ENCODE measurements at places on chromosomes 1 and 21.

DNA sequence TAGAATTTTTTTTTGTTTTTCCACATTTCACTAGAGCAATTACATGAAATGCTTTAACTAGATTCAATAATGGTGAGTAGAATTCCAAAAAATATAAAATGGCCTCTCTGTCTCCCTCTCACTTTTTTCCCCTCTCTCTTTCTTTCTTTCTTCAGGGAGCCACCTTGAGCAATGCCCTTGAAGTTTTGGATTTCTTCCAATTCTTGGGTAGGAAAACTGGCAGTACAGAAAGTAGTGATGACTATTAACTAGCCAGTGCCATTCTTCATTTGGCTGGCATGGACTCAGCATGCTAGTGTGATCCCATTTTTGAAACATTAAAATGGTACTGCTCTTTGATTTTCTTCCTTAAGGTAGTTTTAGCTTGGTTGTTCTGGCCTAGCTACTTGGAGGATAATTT, 4.5 kb upstream of the FNBP1L start:
- no peak for DNase-seq

DNA sequence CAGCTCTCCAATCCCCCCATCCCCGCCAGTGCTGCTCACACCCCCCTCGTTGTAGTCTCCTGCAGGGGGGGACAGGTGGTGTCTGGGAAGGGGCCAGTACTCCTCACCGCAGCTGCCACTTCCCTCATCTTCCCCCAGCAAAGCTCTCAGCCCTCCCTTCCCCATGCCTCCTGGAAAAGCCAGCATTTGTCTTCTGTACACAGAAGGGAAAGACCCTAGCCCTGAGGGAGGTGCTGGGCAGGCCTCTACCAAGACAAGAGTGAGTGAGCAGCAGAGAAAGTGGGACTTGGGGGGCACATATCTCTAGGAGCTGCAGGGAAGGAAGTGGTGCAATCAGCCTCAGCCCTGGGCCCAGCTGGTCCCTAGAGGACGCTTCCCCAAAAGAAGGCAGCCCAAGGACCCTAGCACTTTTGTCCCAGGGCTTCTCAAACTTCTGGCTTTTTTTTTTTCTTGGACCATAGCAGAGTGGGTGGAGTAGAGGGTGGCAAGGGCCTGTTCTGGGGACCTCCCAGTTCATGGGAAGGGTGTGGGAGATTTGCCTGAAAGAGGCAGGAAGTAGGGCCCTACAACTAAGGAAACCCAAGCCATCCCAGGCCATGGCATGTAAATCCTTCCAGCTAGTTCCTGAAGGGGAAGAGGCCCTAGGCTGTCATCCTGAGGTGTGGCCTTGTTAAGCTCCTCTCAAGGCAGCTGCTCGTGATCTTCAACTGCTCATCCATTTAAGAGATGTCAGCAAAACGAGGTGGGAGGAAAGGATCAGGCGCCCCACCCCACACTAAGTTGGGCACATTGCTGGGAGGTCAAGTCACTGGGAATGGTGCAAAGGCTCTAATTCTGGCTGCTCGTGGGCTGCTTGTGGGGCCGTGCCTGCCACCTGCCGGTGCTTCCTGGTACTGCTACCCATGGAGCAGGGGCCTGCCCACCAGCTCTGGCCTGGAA, 12.6 kb downstream of the ZC3H12A start:
- no peak for DNase-seq

DNA sequence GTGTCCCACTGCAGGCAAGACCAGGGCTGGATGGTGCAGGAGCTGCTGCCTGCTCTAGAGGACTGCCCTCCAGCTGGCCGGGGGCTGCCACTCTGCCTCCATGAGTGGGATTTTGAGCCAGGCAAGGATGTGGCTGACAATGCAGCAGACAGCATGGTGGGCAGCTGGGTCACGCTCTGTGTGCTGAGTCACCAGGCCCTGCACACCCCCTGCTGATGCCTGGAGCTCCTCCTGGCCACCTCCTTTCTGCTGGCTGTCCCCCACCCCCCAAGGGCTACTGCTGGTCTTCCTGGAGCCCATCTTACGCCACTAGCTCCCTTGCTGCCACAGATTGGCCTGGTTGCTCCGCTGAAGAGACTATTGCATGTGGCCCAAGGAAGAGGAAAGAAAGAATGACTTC, 3.9 kb upstream of the ZSCAN20 start:
- no peak for DNase-seq

GRCh38 chr1:244012202-244012601, 38.9 kb upstream of the ZBTB18 start:
- DNase-seq, result no peak

GRCh38 chr21:15060543-15061175, 4.1 kb downstream of the NRIP1 start:
- no peak for DNase-seq

GRCh38 chr1:203556047-203556851, 62.3 kb downstream of the OPTC start:
- DNase-seq, result no peak

- DNase-seq, result no peak
Observed at GRCh38 chr1:25467616-25468015, 36.9 kb downstream of the MACO1 start.

DNA sequence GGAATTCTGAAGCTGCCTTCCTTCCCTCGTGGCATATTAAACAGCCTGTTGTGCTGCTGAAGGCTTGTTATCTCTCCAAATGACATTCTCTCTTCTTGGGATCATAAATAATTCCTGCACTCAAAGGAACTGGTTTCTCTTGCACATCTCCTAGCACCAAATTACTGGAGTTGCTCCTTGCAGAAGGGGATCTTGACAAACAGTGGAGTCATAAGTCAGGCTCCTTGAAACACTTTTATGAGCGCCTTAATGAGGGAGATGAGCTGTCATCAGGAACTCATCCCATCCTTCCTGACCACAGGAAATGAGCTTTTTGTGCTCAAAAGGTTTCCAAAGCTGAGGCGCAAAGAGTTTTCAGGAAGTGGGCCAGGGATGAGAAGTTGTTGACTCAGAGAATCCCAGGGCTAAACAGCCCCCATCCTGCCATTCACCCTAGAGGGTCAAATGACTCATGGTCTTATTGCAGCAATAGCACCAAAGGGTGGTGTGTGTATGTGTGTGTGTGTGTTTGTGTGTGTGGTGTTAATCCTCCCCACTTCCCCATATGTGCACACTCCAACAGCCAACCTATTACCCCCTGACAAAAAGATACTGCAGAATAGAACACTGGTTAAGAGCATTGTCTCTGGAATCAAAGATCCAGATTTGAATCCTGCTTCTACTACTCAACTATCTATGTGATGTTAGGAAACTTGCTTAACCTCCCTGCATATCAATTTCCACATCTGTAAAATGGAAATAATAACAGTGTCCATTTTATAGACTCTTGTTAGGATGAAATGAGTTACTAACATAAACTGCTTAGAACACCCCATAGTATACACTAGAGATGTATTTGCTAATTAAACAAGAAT, 2.8 kb upstream of the PHC2 start:
- DNase-seq, result no peak

- DNase-seq, result no peak
Observed at GRCh38 chr1:3628445-3628844, 3.6 kb downstream of the TPRG1L start.

Data from activated CD8-positive, alpha-beta memory T cell treated with anti-CD3 and anti-CD28 coated beads for 1 hour (primary cell).